ENCODE measurements at places on chromosomes 16 and 17.

DNA sequence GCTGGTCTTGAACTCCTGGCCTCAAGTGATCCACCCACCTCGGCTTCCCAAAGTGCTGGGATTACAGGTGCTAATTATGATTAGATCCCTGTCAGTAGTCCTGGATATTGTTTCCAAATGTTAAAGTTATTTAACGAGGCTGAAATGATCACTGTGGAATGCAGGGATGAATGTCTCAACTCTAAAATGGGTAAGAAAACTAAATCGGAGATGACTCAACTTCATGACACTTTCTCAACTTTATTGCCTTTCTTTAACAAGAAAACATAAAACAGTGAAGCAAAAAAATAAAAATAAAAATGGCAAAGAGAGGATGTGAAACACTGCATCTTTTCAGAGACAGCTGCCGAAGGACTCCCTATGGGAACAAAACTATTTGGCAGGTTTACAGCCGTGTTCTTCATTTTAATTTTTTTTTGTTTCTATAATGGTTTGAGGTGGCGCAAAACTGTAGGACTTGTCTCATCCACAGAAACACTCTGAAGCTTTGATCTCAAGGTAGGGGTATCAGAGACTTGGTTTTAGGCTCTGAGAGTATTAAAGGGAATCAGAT lies 382.0 kb downstream of the GRIN2A start:
- DNase-seq, result no peak

GRCh38 chr16:353404-354290 lies 1.1 kb upstream of the AXIN1 start:
- no peak for DNase-seq

DNA sequence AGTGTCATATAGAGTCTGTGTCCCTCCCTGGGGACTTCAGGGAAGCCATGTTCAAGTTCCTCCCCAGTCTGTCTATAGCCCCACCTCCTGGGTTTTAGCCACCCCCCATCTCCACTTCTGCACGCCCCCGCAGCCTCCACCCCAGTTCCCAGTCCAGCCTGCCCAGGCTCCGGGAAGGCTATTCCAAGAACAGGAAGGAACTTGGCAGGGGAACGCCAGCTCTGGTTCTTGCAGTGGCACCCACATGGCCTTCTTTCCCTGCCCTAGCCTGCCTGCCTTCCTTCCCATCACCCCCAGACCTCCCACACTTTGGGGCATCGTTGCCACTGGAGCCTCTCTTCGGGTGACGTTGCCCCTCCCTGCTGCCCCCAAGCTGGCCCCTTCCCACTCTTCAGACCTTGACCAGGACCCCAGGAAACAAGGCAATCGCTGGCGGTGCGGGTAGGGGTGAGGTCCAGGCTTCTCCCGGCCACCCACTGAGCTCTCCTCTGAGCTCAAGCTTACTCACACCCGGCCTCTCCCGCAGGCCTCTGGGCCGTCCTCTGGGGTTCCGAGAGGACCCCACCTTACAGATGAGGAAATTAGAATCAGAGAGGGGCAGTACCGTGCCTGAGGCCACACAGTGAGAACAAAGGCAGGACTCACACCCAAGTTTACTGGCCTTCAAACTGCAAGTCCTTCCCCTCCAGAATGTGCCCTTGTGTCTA lies 9.2 kb upstream of the CES4A start:
- DNase-seq, result no peak

- DNase-seq, result no peak
These were observed 116.0 kb downstream of the SALL1 start for GRCh38 chr16:51035110-51035498.

DNA sequence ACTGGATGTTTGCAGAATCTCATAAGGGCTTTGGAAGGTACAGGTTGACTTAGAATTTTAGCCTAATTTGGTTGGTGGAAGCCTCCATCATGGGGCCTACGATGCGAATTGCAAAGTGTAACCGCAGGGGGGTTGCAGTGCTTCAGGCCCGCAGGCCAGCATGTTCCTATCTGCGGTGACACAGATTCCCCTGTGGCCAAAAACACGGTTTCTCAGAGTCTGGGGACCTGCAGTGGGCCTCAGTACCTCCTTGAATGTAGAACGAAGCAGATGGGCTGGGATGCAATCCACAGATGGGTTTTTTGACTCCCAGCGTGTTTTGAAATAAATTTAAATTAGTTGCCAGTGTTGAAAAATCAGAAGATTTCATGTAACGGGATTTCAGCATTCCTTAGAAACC lies 34.7 kb downstream of the KIAA0513 start:
- DNase-seq, result no peak

- no peak for DNase-seq
These were observed 4.4 kb upstream of the SLC47A2 start for GRCh38 chr17:19720631-19721426.

GRCh38 chr16:88045820-88046303 lies 94.6 kb downstream of the BANP start:
- no peak for DNase-seq

DNA sequence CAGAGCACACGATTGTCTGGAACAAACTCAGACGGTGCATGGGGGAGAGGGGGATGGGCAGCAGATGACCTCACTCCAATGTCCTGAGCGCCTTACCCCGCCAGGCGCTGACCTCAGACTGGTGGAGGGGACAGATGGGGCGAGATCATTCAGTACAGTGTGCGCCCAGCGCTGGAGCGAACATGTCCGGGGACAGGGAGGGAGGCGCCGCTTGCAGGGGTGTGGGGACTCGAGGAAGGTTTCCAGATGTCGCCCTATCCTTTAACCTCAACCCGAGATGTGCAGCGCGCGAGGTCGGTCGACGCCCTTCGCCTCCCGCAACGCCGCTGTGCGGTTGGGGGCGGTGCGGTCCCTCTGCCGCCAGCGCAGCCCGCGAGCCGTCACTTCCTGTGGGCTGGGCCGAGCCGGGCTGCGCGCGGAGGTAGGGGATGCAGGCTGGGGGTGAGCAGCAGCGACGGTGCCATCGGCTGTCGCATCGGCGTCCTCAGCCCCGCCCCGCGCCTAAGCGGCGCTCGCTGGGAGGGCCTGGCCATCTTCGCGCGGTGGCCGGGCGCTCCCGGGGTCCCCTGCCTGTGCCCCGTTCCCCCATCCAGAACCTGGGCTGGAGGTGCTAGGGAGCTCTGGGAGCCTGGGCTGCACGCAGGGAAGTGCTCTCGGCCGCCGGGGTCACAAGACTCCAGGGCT lies 5.3 kb upstream of the CDR2L start:
- peak; percentile 70 for DNase-seq

DNA sequence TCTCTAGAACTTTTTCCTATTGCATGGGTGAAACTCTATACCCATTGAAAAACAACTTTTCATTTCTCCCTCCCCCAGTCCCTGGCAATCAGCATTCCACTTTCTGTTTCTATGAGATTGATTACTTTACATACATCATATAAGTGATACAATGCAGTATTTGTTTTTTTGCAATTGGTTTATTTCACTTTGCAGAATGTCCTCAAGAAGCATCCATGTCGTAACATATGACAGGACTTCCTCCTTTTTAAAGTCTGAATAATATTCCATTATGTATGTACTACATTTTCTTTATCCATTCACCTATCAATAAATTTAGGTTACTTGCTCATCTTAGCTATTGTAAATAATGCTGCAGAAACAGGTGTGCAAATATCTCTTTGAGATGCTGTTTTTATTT lies 8.8 kb downstream of the IL21R start:
- no peak for DNase-seq

DNA sequence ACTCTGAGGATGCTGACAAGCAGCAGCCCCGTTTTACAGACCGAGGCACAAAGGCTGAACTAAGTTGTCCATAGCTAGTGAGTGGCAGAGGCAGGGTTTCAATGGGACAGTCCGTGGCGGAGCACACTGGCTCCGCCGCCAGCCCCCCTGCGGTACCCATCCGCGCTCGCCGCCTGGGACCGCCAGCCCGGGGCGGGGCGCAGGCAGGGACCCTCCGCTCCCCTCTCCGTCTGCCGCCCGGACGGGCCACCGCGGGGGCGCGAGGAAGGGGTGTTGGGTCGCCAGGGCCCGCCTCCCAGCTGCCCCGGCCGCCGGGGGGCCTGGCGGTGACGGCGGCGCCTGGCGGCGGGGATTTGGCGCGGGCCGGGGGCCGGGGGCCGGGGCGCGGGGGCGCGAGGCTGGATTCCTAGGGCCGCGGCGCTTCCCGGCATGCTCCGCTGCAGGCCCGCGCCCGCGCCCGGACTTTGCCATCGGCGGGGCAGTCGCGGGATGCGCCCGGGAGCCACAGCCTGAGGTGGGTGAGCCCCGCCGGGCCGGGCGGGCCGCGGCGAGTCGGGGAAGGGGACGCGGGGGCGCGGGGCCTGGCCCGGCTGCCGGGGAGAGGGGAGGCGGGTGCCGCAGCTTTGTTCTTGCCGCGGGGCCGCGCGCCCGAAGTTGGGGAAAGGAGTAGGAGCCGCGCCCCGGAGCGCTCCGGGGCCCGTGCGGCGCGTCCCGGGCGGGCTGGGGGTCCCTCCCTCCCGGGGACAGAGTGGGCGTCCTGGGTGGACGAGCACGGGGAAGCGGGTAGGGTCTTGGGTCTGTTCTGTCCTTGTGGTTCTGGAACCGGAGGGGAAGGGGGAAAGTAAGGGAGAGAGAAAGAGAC lies at the start of gene TMEM98:
Gene TMEM98 (plus strand): TSS at position 430 of the 862 bp plus-strand sequence. CDS start 3,376 bp downstream, outside the sequence.
- peak; percentile 53 for DNase-seq

DNA sequence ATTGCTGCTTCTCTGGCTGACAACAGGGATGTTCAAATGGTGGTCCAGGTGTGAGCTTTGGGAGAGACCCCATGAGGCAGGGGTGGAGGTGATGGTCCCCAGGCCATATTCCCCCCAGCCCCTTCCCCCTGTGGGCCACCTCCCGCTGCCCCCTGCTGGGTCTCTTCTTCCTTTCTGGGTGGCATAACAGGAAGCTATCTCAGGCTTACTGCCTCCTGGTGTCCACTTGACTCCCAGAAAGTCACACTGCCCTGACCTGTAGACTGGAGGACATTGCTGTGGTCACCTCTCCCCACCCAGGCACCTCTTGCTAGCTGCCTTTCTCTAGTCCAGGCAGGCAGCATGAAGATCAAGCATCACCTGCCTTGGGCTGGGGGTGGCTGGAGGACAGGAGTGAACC lies 46.4 kb upstream of the PLCG2 start:
- no peak for DNase-seq

GRCh38 chr17:63151941-63152523 lies 186.0 kb downstream of the TANC2 start:
- no peak for DNase-seq

GRCh38 chr17:72254808-72255449 lies 134.1 kb downstream of the SOX9 start:
- no peak for DNase-seq

DNA sequence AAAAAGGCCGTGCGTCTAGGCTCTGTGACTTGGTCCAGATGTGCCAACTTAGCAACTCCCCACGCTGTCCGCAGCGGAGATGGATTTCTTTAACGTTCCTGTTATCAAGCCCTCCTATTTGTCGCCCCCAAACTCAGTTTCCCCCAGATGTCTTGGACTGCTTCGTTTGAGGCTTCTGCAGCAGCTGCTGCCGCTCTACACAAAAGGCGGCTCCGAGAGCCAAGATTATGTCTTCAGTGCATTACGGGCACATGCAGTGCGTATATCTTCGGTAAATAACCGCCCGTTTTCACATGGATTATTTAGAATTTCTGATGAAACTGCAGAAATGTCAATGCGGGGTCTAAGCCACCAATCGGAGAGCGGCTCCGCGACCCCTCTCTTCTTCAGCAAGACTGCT lies 240.6 kb upstream of the ZFHX3 start:
- DNase-seq, result no peak

- DNase-seq, result no peak
These were observed 2.4 kb upstream of the CAPN15 start for GRCh38 chr16:525123-525519.

DNA sequence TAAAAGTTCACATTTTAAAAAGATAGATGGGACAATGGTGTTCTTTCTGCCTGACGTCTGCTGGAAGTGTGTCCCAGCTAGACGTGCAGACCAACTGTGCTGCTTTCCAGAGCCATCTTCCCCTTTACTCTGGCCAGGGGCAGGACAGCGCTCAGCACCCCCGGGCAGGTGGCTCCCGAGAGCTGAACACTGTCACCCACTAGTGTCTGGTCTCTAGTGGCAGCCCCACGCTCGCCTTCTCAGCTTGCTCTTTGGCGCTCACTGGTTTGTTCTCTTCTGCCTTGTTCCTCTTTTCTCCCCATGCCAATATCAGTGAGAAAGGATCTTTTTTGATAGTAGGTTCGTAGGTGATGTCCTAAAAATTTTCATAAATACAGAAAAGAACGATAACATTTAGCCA lies 25.7 kb downstream of the ZC3H18 start:
- DNase-seq, result no peak

DNA sequence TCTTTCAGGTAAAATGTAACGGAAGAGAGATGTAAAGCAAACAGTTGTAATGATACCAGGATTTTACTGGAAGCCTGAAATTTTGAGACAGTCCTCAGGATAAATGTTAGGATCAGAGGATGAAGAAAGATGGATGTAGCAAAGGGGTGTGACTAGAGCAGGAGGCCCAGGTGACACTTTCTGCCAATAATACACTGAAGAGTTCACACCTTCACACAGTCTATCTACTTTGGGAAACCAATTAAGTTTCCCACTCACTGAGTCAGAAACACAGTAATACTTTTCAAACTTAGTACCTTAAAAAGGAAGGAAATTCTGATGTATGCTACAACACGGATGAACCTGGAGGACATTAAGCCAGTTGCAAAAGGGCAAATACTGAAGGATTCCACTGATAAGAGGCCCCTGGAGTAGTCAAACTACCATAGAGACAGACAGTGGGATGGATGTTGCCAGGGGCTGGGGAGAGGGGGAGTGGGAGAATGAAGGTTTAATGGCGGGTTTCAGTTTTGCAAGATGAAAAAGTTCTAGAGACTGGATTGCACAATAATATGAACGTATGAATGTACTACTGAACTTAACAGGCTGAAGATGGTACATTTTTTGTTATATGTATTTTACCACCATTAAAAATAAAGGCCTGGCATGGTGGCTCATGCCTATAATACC lies 62.3 kb downstream of the CYTH1 start:
- DNase-seq, result no peak

DNA sequence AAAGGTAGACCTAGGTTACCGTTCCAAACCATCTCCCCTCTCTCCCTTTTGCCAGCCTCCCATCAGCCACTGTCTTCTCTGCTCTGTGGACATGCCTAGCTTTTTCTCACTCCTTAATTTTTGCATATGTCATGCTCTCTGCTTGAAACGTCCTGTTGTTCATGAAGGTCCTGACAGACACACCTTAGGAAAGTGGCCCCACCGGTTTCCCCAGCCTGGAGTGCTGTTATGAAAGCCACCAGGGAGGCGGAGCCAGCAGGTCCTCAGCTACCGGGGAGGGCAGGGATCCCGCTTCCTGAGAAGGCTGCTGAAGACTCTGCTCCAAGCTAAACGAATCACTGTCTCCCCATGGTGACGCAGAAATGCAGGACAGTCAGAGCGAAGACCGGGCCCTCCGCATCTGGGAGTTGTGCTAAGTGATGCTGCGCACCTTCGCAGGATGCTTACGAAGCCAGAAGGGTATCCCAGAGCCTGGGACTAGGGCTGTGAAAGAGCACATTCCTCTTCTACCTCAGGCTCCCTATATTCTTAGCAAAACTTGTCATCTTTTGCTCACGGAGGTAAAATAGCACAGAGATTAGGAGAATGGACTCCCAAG lies 2.3 kb upstream of the SLC16A11 start:
- no peak for DNase-seq

- DNase-seq, result peak; percentile 88
These were observed 664 bp downstream of the HBQ1 start for GRCh38 chr16:180681-181564.

- no peak for DNase-seq
These were observed 18.5 kb upstream of the SLC35G3 start for GRCh38 chr17:35212668-35213067.

GRCh38 chr16:7303660-7304200 lies 28.9 kb upstream of the RBFOX1 start:
- no peak for DNase-seq
